ENCODE measurements at places on chromosomes 5 and 9. TPM values are rescaled to one million over a fixed set of nuclear protein-coding genes. Genes with fewer than 3 reads are reported as not detected.

DNA sequence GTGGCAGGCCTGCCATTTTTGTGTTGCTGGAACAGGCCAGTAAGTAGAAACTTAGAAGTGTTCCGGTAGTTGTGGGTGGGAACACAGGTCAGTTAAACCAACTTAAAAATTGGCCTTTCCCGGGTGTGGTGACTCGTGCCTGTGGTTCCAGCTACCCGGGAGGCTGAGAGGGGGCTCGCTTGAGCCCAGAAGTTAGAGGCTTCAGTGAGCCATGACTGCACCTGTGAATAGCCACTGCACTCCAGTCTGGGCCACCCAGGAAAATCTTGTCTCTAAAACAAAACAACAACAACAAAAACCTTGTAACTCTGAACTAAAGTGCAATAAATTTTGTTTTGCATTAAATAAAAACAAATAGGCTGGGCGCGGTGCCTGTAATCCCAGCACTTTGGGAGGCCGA is 1.4 kb upstream of the NHP2 start:
- no peak for ATAC-seq

DNA sequence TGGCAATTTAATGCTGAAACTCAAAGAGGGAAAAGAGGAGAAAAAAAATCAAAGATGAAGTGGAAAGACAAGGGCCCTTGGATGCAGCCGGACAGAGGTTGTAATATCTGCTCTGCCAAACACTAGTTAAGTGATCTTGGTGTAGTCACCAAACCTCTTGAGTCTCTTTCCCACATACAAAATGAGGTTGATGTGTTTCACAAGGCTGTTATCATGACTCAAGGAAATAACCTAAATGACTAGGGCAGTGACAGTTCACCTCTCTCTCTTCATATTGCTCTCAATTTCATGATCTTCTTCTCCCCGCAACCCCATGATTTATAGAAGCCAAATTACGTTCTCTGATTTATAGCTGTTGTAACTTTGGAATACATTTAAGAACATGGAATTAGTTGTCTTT is 44.9 kb downstream of the PIK3R1 start:
- no peak for ATAC-seq

Gene SQSTM1
- total RNA-seq, result 126 TPM

Gene C9
- not detected for total RNA-seq

GRCh38 chr5:11851416-11851815 is 52.8 kb downstream of the CTNND2 start:
- peak; percentile 39 for ATAC-seq
